Neural crest cell (in vitro differentiated cells): ENCODE measurements at places on chromosomes 4 and X. TPM values are rescaled to one million over a fixed set of nuclear protein-coding genes. Genes with fewer than 3 reads are reported as not detected.

PHKA1 gene
- total RNA-seq = 10.1 and 10.2 TPM in 2 replicates

SSX3 gene
- total RNA-seq = not detected in 2 replicates

SORCS2 gene
- total RNA-seq = 1.1 and 1.2 TPM in 2 replicates

RAI2 gene
- total RNA-seq = 0.63 and 0.77 TPM in 2 replicates

GRCh38 chr4:24557026-24558025 lies 27.0 kb downstream of the DHX15 start:
- no peak for DNase-seq

DNA sequence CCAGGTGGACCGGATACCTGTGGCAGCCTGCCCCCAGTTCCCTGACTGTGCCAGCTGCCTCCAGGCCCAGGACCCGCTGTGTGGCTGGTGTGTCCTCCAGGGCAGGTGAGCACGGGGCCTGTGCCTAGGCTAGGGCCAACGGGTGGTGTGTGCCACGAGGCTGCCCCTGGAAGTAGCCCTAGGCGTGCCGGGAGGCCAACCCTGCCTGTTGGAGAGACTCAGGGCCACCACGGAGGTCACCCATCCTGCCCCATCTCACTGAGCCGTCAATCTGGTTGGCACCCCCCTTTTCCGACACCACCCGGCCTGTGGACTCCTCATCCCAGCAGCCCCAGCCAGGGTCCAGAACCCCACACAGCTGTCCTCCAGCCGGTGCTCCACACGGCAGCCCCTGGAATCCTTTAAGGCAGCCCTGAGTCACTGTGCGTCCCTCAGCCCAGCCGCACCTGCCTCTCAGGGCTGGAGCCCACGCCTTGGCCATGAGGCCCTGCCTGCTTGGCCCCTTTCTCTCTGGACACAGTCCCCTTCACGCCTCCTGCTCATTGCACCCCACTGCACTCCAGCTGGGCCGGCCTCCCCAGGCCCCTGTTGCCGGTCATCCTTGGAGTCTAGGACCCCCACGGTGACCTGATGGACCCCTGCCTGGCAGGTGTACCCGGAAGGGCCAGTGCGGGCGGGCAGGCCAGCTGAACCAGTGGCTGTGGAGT lies 5.3 kb downstream of the PLXNB3 start:
- DNase-seq = no peak

- no peak for DNase-seq
These were observed 771 bp downstream of the NAP1L2 start for GRCh38 chrX:73213734-73214425.

DNA sequence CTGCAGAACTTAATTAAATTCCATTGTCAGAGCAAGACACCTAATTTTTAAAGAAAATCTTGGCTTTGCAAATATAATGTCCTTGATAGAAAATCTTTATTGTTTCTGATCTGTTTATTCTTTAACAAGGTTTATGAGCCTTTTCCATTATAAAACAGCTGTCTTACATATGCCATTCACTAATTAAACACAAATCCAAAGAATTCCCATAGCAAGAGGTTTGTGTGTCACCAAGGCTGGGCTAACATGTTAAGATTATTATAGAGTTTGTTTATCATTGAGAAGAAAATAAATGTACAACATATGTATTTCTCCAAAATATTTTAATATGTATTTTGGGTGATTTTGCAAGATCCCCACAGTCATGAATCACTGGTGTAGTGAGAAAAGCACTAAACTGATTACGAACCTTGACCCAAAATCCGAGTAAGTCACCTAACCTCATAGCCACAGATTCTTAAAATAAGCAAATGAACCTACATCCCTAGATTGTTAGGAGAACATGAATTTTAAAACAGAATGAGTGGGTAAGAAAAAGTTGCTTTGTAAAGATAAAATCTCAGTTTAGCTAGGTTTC lies 694.8 kb upstream of the INTU start:
- no peak for DNase-seq

DNA sequence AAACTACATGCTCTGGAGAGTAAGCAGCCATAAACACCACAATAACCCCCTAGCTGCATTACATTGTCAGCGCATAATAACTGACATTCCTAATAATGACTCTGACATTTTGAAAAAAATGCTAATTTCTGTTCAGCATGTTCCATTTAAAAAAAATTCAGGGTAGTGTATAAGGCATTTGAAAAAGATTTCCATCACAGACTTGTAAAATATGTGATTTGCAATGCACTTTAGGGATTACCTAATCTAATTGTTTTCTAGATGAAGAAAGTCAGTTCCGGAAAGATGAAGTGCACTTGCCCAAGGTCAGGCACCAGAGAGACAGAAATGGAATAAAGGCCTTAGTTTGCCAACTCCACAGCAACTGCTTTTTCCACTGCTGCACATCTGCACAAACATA lies 55.3 kb downstream of the FANCB start:
- DNase-seq = no peak

- no peak for DNase-seq
These were observed 653.8 kb upstream of the GALNT7 start for GRCh38 chr4:172514801-172515200.
